Stimulated activated CD8-positive, alpha-beta memory T cell treated with anti-CD3 and anti-CD28 coated beads, Interleukin-2, amount 100 ng/mL, for 1 hour (primary cell): ENCODE measurements at places on chromosomes 1 and 21.
A peak's percentile ranks its signal among the peaks of the same experiment; 100 is the strongest.

DNA sequence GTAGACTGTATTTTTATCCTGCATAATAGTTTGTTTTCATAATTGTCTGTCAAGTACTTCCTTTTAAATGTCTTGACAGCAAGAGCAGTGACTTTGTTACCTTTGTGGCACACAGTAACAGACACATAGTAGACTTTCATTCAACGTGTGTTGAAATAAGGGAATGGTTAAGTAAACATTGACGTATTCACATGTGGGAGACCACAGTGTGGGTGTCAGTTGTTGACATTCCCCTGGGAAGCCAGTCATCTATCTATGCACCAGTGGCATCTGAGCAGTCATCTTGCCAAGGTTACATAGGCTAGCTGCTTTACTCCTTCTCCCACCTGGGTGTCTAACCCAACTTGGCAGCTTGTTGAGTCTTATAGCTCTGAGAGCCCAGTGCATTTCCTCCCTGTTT lies 1.4 kb upstream of the NUP133 start:
- DNase-seq = no peak

DNA sequence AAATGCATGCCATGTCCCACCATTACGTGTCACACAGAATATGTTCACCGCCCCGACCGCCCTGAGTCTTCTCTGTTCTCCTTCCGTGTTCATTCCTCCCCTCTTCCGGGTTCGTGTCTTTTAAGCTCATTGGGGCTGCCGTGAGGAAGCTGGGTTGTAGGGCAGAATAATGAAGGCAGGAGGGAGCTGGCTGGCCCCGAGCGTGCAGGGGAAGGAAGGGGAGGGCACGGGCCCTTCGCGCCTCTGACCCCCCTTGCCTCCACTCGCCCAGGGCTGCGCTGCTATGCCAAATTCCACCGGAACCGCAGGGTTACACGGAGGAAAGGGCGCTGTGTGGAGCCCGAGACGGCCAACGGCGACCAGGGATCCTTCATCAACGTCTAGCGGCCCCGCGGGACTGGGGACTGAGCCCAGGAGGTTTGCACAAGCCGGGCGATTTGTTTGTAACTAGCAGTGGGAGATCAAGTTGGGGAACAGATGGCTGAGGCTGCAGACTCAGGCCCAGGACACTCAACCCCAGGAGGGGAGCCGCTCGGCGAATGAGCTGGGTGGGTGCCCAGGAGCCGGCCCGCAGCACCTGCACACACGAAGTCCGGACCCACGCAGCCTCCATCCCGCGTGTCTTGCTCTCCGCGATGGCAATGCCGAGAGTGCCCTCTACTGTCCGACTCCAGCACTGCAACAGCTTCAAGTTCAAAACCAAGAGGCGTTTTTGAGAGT lies 16.5 kb upstream of the AGTRAP start:
- DNase-seq = peak; percentile 74

GRCh38 chr1:234262007-234262753 lies 111.1 kb upstream of the COA6 start:
- DNase-seq = no peak

DNA sequence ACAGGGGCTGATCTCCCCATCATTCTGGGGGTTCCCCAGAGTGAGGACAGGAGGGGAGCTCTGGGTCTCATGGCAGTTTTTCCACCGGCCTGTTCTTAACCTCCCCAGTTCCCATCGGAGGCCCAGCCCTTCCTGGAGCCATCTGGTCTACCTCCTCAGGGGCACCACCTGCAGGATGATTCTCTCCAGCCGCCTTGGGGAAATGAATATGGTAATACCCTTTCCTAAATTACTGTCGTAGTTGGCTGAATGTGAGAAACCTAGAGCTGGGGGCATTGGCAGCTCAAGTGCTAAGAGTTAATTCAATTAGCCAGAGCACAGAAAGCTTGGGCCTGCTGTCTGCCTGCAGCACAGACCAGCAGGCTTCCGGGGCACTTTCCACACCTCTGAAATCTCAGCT lies 64.9 kb downstream of the TAS1R2 start:
- no peak for DNase-seq

- DNase-seq = no peak
Observed at GRCh38 chr21:17467392-17467791, 45.5 kb upstream of the CXADR start.

- peak; percentile 4 for DNase-seq
Observed at GRCh38 chr1:164651351-164651951, 92.5 kb downstream of the PBX1 start.

- DNase-seq = no peak
Observed at GRCh38 chr1:61000327-61000726, 82.0 kb upstream of the NFIA start.

DNA sequence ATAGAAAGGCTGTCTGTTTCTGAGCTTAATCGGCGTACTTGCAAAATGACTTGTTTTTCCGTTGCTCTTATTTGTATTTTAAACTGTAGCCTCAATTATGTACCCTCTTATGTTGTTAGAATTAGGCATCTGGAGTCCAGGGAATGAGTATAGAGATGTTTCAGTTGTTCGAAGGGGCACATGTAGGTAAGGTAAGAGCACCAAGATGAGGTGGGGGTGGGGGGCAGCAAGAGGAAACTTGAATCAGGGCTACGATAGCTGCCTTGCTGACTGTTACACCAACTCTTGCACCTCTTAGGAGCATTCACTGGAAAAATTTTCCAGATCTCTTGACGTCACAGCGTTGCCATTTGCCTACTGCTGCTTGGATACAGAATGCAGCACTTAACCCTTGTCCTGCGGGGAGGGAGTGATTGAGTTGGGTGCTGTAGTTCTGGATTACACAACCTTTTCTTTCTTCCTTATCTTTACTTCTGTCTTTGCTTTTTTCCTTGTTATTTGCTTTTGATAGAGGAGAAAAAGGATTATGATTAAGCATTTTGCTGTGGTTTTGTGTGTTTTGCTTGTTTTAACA lies 3.2 kb downstream of the ATP1B1 start:
- no peak for DNase-seq

- no peak for DNase-seq
Observed at GRCh38 chr1:174160603-174161002, 1.3 kb downstream of the RABGAP1L start.

DNA sequence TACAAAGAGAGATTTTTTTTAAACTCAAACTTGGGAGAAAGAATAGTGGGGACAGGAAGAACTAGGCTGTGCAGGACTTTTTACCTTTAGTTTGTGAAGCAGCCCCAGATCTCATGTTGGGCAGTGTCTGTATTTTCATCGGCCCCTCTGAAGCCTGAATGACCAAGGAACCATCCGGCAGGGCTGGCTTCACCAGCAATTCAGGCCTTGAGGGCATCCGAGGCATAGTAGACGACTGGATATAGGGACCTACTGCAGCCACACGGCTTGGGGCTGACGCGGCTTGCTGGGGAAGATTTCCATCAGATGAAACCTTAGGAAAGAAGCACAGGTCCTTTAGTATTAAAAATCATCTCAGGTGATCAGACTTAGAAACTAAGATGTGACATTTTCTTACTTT lies 43.7 kb downstream of the TP53BP2 start:
- DNase-seq = no peak

DNA sequence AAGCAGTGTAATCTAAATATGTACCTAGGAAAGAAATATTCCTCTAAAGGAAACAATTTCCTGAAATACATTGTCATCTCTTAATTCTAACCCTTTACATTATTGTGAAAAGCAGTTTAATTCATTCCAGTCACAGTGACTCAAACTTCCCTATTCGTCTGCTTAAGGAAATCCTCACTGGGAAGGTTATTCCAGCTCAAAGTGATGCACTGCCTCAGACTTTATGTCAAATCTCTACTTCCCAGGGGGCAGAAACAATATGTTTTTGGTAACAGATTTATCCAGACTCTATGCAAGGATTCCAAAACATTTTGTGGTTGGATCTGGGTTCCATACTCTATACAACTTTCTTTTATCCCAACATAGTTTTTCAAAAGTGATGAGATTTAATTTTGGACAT lies 145.2 kb downstream of the NTMT2 start:
- DNase-seq = no peak

- DNase-seq = no peak
Observed at GRCh38 chr1:182917378-182917777, 35.6 kb downstream of the SHCBP1L start.

- DNase-seq = no peak
Observed at GRCh38 chr1:233340966-233341516, 13.5 kb downstream of the MAP3K21 start.

DNA sequence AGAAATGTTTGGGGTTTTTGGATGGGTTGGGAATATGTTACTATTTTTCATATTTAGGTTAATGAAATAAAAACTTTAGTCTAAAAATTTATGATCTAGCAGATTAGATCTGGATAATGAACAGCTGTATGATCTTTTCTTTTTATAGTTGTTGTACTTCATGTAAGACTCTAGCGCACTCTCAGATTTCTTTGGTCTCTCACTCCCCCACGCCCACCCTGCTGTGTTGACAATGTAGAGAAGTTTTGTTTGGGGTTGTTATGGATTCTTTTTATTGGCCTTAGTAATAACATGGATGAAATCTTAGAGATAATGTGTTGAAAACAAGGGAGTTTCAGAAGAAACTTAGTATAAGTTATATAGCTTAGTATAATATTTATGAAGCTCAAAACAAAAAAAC lies 5.5 kb downstream of the KLF18 start:
- no peak for DNase-seq

GRCh38 chr21:30329203-30329875 lies 8.2 kb downstream of the KRTAP27-1 start:
- no peak for DNase-seq

- no peak for DNase-seq
Observed at GRCh38 chr1:217493290-217493689, 137.6 kb downstream of the GPATCH2 start.

DNA sequence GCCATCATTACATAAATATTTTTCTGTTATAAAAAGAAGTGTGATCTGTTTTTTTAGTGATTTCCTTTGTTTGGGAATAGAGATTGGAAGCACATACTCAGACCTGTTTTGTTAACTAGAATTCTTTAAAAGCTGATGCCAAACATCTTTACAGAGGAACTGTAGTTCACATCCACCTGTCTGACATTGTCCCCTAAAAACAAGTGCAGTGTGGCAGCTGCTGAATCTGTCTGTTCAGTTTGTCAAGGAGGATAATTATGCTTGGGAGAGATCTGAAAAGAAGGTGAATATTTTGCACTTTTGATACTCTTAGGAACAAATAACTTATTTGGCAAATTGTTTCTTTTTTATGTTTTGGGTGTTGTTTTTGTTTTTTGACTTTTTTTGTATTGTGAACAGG lies 13.6 kb downstream of the AGMAT start:
- no peak for DNase-seq

GRCh38 chr1:2108213-2108876 lies 58.1 kb downstream of the PRKCZ start:
- no peak for DNase-seq

- DNase-seq = no peak
Observed at GRCh38 chr21:31634993-31635392, 24.5 kb upstream of the SOD1 start.

- no peak for DNase-seq
Observed at GRCh38 chr1:221356693-221357092, 385.2 kb downstream of the DUSP10 start.

DNA sequence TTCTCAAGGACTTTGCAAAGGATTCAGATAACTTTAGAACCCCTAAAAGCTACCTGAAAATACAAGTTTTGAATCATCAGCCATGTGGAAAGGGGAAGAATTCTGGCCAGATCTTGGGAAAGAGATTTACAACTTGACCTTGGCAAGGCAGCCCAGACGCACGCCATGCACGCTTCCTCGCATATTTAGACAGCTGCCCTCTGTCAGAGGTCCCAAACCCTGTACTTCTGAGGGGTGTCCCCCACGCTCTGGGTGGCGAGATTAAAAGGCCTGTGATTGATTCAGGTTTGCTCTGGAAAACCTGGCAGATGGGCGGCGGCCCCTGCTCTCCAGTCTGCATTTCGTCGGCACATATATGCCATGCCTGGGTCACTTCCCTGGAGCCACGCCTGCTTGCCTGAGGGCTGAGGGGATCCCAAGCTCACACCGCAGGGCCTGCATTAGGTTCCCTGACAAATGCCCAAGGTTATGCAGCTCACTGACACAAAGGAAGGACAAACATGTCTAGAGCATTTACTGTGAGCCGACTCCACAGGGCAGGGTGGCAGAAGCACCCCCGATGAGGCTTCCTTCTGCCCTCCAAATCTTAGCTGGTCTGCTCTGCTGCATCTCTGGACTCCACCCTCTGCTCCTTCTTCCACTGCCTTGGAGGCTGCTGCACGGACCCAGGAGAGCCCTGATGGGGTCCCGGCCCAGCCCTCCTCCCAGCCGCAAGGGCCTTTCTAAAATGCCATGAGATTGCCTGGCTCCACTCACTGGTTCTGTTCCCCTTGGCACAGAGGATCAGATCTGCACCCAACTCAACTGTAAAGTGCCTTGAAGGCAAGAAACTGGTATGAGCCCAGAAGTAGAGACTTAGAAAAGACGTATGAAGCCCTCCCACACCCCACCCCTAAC lies 103.9 kb downstream of the BCAR3 start:
- DNase-seq = no peak

- no peak for DNase-seq
Observed at GRCh38 chr1:39640861-39641260, 1.4 kb upstream of the HEYL start.

DNA sequence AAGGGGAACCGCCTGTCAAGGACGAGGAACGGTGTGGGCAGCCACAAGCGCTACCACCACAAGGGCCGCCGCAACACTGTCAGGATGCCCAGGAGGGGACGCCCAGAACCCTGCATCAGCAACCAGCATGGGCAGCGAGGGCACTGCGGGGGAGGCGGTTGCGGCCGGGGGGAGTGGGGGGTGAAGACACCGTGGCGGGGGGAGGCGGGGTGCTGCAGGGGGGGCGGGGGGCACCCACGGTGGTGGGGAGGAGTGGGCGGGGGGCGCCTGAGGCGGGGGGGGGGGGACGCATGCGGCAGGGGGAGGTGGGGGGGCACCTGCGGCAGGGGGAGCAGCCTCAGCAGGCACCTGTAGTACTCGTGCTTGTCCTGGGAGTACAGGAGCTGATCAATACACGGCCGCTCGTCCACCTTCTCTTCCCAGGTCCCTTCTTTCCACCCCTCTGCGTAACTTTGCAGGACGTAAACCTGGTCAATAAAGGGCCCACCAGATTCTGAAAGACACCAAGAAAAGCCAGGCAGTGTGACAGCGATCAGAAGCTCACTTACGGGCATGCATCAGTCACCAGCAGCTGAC lies 4.6 kb downstream of the POFUT2 start:
- no peak for DNase-seq

- no peak for DNase-seq
Observed at GRCh38 chr1:205249651-205250050, 21.9 kb downstream of the TMCC2 start.

DNA sequence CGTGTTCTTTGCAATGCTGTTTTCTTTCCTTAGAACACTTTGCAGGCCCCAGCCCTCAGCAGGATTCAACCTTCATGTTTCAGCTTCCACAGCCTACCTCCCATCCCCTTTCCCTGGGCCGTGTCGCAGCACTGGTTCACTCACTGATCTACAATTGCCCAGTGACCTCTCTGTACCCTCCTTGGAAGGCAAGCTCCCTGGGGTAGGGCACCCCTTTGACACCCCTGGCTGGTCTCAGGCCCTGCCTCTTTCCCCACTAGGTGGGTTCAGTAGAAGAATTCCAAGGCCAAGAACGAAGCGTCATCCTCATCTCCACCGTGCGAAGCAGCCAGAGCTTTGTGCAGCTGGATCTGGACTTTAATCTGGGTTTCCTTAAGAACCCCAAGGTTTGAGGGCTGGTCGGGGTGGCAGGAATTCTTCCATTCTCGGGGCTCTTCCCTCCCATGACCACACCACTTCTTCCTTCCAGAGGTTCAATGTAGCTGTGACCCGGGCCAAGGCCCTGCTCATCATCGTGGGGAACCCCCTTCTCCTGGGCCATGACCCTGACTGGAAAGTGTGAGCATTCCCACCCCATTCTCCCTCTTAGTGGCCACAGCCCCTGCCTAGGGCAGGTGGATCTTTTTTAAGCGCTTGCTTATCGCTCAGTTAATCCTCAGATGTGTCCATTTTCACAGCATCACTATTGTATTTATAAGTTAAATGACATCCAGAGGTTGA lies 7.3 kb downstream of the RHOC start:
- DNase-seq = no peak
